ENCODE measurements at places on chromosomes 16 and 17. TPM values are rescaled to one million over a fixed set of nuclear protein-coding genes. Genes with fewer than 3 reads are reported as not detected.

DNA sequence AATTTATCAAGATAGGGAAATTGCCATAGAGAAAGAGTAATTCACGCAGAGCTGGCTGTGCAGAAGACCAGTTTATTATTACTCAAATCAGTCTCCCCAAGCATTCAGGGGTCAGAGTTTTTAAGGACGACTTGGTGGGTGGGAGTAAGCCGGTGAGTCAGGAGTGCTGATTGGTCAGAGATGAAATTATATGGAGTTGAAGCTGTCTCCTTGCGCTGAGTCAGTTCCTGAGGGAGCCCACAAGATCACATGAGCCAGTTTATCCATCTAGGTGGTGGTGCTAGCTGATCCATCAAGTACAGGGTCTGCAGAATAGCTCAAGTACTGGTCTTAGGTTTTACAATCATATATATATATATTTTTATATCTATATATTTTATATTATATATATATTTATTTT lies 6.0 kb upstream of the AQP8 start:
- no peak overlapping the region for H3K27ac ChIP-seq
- H3K4me3 ChIP-seq: no peak overlapping the region
- no peaks in the 10 kb centered on the region for H3K27me3 ChIP-seq

DNA sequence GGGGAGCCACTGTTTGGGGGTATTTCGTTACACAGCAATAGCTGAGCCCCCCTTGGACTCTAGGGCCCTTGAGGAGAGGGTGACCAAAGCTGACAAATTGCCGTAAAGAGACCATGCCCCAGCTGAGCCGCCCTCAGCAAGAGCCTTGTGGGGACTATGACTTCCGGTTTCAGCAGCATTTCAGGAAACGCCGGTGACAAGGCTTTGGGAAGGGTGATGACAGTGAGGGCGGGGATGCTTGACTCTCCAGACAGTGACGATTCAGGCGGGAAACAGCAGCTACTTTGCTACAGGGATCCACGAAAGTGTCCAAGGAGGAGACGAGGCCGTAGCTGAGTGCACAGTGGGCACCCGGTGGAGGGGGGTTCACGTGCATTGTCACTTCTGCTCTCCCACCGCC lies 360.8 kb downstream of the C16orf95 start:
- H3K27ac ChIP-seq: no peak overlapping the region
- no peak overlapping the region for H3K4me3 ChIP-seq
- H3K27me3 ChIP-seq: no peaks in the 10 kb centered on the region
- DNase-seq: no peak

DNA sequence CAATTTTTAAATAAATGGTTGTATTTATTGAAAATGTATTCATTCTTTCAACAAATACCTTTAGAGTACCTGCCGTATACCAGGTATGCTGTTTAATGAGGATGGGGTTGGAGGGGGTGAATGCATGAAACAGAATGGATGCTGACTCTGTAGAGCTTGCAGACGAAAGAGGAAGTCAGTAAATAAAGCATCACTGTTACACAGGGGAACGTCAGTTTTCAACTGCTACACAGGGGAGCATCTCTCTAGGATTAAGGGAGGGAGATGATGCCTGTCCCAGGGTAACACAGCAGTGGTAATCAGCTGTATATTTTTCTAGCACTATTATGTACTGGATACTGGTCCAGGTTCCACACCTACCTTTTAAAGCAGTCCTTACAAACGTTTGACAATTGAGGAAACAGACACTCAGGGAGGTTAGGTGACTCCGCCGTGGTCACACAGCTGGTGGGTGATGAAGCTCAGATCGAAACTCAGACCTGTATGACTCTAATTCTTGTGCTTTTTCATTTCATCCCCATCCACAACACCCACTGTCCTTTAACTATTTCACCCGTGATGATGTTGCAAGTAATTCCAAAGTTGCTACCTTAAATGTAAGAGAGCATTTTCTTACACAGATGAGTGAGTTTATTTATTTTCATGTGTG lies 452.1 kb upstream of the HSBP1 start:
- H3K27me3 ChIP-seq: no peaks in the 10 kb centered on the region
- no peaks in the 10 kb centered on the region for H3K4me1 ChIP-seq
- no peaks in the 10 kb centered on the region for H3K36me3 ChIP-seq
- H3K4me3 ChIP-seq: no peak overlapping the region

- no peaks in the 10 kb centered on the region for H3K4me1 ChIP-seq
- H3K4me3 ChIP-seq: no peak overlapping the region
- no peak overlapping the region for H3K27ac ChIP-seq
Observed at GRCh38 chr17:45282683-45283644, 21.1 kb upstream of the SPATA32 start.

GRCh38 chr17:29430275-29430674 lies 40.1 kb downstream of the TAOK1 start:
- DNase-seq: no peak
- H3K27me3 ChIP-seq: no peaks in the 10 kb centered on the region
- no peak overlapping the region for H3K27ac ChIP-seq
- H3K36me3 ChIP-seq: no peaks in the 10 kb centered on the region

DNA sequence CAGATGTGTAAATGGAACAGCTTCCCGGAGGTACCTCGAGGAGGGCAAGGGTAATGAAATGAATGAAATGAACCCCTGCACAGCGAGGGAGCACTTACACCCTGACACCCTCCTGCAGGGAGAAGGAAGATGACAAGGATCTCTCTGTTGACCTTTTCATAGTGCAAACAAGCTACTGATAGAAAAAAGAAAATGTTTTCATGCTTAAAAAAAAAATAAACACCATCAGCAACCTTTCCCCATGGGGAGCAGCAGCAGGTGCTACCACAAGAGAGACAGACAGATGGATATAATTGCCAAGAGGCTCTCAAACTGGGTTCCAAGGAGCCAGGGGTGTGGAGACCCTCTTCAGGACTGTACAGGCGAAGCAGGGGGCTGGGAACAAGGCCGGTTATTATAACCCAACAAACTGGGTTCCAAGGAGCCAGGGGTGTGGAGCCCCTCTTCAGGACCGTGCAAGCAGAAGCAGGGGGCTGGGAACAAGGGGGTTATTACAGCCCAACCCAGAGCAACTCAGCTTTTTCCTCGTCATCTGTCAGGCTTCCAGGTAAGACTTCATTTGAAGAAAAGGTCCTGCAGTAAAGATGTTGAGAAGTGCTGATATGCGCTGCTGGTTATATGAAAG lies 718 bp upstream of the RPH3AL start:
- H3K4me3 ChIP-seq: no peak overlapping the region
- no peaks in the 10 kb centered on the region for H3K36me3 ChIP-seq
- no peaks in the 10 kb centered on the region for H3K27me3 ChIP-seq
- peaks cover 25% of the 10 kb centered on the region for H3K4me1 ChIP-seq
- DNase-seq: no peak
- H3K27ac ChIP-seq: no peak overlapping the region

DNA sequence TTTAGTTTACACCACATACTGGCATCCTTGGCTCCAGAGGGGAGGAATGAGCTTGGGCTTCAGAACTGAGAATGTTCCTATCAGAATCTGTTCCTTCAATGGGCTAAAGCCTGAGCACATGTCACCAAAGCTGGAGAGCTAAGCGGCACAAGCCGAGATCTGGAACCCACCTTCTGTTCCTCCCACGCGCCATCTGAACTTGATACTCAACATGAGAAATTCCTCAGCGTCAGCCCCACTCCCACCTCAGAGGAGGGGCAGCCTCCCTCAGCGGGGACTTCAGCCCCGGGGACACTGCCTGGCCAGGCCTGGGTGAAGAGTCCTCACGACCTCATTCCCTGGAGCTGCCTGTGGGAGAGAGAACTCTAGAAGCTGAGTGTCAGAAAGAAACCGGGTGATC lies 22.8 kb upstream of the SLC47A1 start:
- H3K4me3 ChIP-seq: no peak overlapping the region
- H3K27me3 ChIP-seq: no peaks in the 10 kb centered on the region
- H3K36me3 ChIP-seq: no peaks in the 10 kb centered on the region
- DNase-seq: no peak
- peaks cover 6% of the 10 kb centered on the region for H3K4me1 ChIP-seq

- no peak for DNase-seq
- H3K36me3 ChIP-seq: no peaks in the 10 kb centered on the region
- no peak overlapping the region for H3K27ac ChIP-seq
- no peaks in the 10 kb centered on the region for H3K4me1 ChIP-seq
Observed at GRCh38 chr17:1186214-1186820, 6.5 kb upstream of the ABR start.

DNA sequence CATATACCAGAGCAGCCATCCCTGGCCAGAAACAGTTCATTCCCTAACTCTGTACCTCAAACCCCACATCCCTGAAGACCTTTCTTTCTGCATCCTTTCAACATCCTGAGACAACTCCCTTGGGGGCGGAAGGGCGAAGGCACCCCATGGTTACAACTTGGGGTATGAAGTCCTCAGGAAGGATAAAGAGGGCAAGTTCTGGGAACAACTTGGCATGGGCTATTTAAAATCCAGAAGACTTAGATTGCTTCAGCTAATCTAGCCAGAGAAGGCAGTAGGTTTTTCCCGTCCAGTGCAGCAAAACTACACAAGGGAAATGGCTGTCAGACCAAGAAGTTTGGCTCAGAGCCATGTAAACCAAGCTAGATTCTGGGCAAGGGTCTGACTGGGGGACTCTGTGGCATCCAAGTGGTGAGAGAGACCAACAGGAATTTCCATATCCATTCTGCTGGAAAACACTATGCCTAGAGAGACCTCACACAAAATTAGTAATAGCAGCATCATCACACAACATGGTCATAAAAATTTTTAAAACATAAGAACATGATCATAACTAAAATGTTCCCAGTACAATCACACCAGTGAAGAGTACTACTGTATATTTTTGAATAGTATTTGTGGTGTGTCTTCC lies 113.2 kb downstream of the CDYL2 start:
- H3K36me3 ChIP-seq: no peaks in the 10 kb centered on the region
- no peak for DNase-seq
- no peak overlapping the region for H3K27ac ChIP-seq
- no peaks in the 10 kb centered on the region for H3K27me3 ChIP-seq
- H3K4me3 ChIP-seq: no peak overlapping the region

- no peaks in the 10 kb centered on the region for H3K36me3 ChIP-seq
- no peak for DNase-seq
- no peak overlapping the region for H3K27ac ChIP-seq
Observed at GRCh38 chr17:48174833-48175523, 67.4 kb downstream of the SNX11 start.

CCL2 gene
- polyA plus RNA-seq: 210 TPM

KRT12 gene
- not detected for polyA plus RNA-seq

ZFPM1 gene
- 1.2 TPM for polyA plus RNA-seq

LRRC75A gene
- 1.3 TPM for polyA plus RNA-seq

TMIGD1 gene
- not detected for polyA plus RNA-seq

FOXN1 gene
- not detected for polyA plus RNA-seq

TNFRSF17 gene
- polyA plus RNA-seq: 0.08 TPM
